ENCODE measurements at places on chromosomes 12 and 14. TPM values are rescaled to one million over a fixed set of nuclear protein-coding genes. Genes with fewer than 3 reads are reported as not detected.

Gene INF2
- total RNA-seq: 249 TPM

GRCh38 chr12:54173066-54173726 lies 15.6 kb downstream of the SMUG1 start:
- H3K27ac ChIP-seq: no peak overlapping the region
- H3K36me3 ChIP-seq: no peaks in the 10 kb centered on the region
- no peak for DNase-seq

- DNase-seq: no peak
- peak overlapping the region; percentile 22 for H3K4me3 ChIP-seq
- H3K27ac ChIP-seq: peak overlapping the region; percentile 97
- peaks cover 15% of the 10 kb centered on the region for H3K4me1 ChIP-seq
- no peaks in the 10 kb centered on the region for H3K27me3 ChIP-seq
- no peaks in the 10 kb centered on the region for H3K36me3 ChIP-seq
Observed at GRCh38 chr12:119157528-119157927, 21.2 kb upstream of the HSPB8 start.

Gene TAS2R10
- total RNA-seq: not detected

Gene LHX5
- not detected for total RNA-seq

- H3K4me1 ChIP-seq: no peaks in the 10 kb centered on the region
- DNase-seq: no peak
- H3K27me3 ChIP-seq: no peaks in the 10 kb centered on the region
- no peaks in the 10 kb centered on the region for H3K36me3 ChIP-seq
Observed at GRCh38 chr12:96112733-96113132, 77.3 kb upstream of the LTA4H start.

DNA sequence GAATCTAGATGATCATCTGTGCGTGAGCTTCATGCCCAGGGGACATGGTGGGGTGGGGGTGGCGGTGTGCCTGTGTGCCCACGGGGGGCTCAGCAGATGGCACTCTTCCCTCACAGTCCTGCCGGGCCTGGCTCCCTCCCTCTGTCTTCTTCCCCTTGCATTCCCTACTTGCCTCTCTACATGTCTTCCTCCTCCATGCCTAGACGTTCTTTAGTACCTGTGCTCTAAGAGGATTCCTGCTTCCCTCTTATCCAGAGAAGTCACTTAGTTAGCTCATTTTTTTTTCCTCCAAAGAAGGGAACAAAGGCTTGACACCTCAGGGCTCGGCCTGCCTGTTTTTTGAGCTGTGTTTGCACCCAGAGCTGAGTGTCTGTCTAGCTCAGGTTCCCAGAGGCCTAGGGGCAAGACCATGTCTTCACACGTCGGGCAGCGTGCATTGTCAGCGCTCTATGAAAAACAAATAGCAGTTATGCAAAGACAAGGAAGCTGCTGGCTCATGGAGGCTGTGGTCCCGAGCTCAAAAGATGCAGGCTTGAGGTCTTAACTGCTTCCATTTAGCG lies 48.8 kb downstream of the NINJ2 start:
- H3K27me3 ChIP-seq: no peaks in the 10 kb centered on the region
- H3K36me3 ChIP-seq: no peaks in the 10 kb centered on the region
- H3K27ac ChIP-seq: no peak overlapping the region

DNA sequence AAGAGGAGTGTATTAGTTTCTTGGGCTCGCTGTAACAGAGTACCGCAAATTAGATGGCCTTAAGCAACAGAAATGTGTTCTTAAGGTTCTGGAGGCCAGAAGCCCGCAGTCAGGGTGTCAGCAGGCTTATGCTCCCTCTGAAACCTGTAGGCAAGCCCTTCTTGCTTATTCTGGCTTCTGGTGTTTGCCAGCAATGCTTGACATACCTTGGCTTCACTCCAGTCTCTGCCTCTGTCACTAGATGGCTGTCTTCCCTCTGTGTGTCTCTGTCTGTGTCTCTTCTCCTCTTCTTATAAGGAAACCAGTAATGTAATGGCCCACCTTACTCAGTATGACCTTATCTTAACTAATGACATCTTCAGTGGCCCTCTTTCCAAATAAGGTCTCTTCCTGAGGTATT lies 85.1 kb downstream of the DERA start:
- H3K4me3 ChIP-seq: no peak overlapping the region
- no peak overlapping the region for H3K27ac ChIP-seq
- DNase-seq: no peak
- H3K27me3 ChIP-seq: no peaks in the 10 kb centered on the region
- no peaks in the 10 kb centered on the region for H3K4me1 ChIP-seq

- no peak overlapping the region for H3K27ac ChIP-seq
- no peaks in the 10 kb centered on the region for H3K4me1 ChIP-seq
- no peak for DNase-seq
- H3K4me3 ChIP-seq: no peak overlapping the region
Observed at GRCh38 chr12:70971001-70971794, 50.7 kb upstream of the PTPRR start.

DNA sequence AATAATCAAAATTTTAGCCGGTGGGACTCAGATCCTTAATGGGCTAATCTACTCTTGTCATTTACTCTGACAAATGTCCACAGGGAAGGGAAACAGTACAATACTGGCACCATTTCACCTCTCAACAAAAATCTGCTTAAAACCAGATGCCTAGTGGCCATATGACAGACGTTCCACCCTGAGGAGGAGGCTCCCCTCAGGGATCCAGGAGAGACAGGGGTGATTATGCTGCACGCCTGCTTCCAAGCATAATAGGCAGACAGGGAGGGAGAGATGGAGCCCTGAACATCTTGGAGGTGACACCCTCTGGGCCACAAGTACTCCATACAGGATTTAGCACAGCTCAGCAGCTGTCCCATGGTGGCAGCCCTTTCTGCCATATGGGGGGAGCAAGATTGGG lies 24.8 kb upstream of the AKAP6 start:
- no peak overlapping the region for H3K4me3 ChIP-seq
- H3K4me1 ChIP-seq: no peaks in the 10 kb centered on the region
- H3K27me3 ChIP-seq: no peaks in the 10 kb centered on the region
- no peaks in the 10 kb centered on the region for H3K36me3 ChIP-seq
- H3K27ac ChIP-seq: no peak overlapping the region

DNA sequence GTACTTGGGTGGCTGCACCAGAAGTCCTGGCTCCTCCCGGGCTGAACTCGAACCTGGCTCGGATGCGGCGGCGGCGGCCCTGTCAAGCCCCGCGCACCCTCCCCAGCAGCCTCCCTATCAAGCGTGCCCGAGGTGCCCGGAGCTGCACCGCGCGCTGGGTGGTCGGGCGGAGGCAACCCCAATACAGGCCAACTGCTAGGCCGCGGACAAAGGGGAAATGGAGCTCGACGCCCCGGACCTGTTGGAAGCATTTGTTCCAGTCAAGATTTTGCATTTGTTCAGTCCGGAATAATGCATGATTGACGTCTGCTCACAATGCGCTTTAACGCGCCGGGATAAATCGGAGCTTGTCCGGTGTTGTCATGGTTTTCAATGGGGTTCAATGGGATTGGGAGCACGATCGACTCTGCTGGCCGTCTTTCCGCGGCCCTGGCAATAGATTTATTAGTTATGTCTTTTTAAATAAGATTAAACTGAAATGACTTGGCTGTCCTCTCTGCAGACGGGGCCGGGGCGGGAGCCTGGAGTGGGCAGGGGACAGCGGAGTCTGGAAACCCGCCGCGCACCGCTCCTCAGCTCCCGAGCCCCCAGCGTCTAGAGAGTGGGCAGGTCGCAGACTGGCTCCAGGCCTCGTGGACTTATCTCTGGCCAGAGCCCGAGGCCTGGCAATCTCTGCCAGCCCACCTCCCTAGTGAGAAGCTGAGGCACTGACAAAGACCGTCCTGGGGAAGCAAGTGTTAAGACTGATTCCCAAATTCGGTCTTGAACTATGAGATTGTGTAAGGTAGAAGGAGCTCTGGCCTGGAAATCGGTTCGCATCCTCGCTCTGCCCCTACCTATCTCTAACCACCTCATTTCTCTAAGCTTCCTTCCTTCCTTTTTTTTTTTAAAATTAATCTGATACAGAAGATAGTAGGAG lies 1.7 kb upstream of the NKX2-8 start:
- H3K4me1 ChIP-seq: peaks cover 5% of the 10 kb centered on the region
- DNase-seq: no peak
- H3K4me3 ChIP-seq: no peak overlapping the region
- H3K27me3 ChIP-seq: peaks cover 6% of the 10 kb centered on the region
- no peaks in the 10 kb centered on the region for H3K36me3 ChIP-seq

DNA sequence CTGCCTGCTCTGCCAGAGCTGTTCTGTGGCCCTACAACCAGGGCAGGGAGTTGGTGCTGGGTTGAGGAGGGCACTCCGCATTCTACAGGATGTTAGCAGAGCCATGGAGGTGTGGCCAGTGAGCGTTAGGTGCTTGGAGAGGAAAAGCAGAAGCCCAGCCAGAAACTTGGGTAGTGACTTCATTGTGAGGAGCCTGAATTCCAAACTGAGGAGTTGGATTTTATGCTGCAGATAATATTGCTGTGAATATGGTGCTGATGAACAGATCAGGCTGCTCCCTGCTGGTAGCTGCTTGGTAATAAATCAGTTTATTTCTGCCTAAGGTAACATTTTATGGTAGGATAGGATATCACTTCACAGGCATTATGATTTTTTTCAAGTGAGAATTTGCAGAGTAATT lies 7.1 kb upstream of the CCDC175 start:
- no peak for DNase-seq
- H3K27me3 ChIP-seq: no peaks in the 10 kb centered on the region
- no peak overlapping the region for H3K27ac ChIP-seq
- no peak overlapping the region for H3K4me3 ChIP-seq

DNA sequence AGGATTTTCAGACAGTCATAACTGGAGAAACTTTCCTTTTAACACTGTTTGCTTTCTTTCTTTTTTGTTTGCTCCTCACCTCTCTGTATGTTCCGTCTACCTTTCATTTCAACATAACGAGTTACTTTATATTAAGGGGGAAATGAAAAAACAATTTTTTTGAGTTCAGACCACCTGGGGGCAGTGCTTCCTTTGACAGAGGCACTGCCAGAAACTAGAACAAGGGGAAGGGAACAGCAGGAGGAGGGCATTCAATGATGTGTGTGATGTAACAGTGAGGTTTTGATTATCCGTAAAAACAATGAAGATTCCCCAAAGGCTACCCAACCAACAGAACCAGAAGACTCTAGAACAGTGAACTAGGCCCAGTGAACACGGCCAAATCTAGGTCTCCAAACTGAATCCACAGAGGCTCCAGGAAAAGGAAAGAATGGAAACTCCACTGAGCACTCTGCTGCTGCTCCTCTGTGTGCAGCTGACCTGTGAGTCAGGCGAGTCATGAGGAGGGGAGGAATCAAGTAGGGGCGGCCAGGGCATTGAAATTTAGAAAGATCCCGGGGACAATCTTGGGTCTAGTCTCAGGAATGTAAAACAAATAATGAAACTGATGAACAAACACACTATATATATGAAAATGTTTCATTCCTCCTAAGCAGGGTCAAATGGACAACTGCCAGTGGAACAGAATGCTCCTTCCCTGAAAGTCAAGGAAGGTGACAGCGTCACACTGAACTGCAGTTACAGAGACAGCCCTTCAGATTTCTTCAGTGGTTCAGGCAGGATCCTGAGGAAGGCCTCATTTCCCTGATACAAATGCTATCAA lies 323.5 kb downstream of the DAD1 start:
- no peaks in the 10 kb centered on the region for H3K27me3 ChIP-seq
- H3K27ac ChIP-seq: peak overlapping the region; percentile 60
- no peak for DNase-seq
- H3K36me3 ChIP-seq: no peaks in the 10 kb centered on the region
- no peaks in the 10 kb centered on the region for H3K4me1 ChIP-seq

DNA sequence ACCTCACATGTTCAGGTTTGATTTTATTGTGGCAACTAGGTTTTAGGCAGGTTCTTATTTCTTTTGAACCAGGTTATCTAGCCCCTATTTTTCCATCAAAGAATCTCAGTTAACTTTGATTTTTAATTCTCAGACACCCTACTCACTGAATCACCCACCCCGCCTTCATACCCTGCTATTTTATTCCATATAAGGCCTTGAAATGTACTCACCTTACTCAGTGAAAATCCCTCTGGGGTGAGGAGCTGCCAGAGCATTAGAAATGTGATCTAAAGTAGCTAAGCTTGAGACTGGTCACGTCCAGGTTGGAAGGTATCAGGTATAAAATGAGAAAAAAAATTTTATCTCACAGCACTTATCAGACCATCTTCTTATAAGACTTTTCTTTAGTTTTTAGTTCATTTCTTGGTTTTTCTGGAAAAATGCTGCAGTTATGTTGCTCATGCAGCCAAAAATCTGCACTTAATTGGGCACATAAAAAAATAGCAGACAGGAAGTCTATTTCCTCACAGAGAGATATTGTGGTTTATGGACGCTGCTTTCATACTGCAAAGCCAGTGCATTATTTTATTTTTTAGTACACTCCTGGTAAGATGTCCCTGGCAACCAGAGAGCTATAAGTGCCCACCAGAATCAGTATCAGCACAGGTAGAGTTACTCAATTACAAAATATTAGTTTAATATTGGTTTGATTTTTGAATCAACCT lies 101.5 kb upstream of the CCDC91 start:
- H3K36me3 ChIP-seq: no peaks in the 10 kb centered on the region
- H3K27ac ChIP-seq: no peak overlapping the region
- H3K4me1 ChIP-seq: no peaks in the 10 kb centered on the region
- no peak overlapping the region for H3K4me3 ChIP-seq

- no peaks in the 10 kb centered on the region for H3K36me3 ChIP-seq
- no peak overlapping the region for H3K4me3 ChIP-seq
- H3K27me3 ChIP-seq: no peaks in the 10 kb centered on the region
- no peaks in the 10 kb centered on the region for H3K4me1 ChIP-seq
- H3K27ac ChIP-seq: no peak overlapping the region
Observed at GRCh38 chr12:45584336-45584735, 145.2 kb upstream of the ARID2 start.

Gene DYRK2
- 40.1 TPM for total RNA-seq

Gene KRT4
- not detected for total RNA-seq

GRCh38 chr12:32379213-32379612 lies 20.1 kb upstream of the FGD4 start:
- no peak overlapping the region for H3K4me3 ChIP-seq
- H3K4me1 ChIP-seq: no peaks in the 10 kb centered on the region
- no peak overlapping the region for H3K27ac ChIP-seq
- no peaks in the 10 kb centered on the region for H3K36me3 ChIP-seq
- DNase-seq: no peak

GRCh38 chr12:12880537-12880936 lies 10.8 kb upstream of the GPRC5A start:
- H3K27me3 ChIP-seq: no peaks in the 10 kb centered on the region
- no peak overlapping the region for H3K27ac ChIP-seq
- H3K36me3 ChIP-seq: no peaks in the 10 kb centered on the region
- H3K4me1 ChIP-seq: peaks cover 9% of the 10 kb centered on the region
- DNase-seq: no peak

Gene ACOT6
- not detected for total RNA-seq

Gene ST8SIA1
- 9.7 TPM for total RNA-seq
